ENCODE measurements at places on chromosomes 5 and 9.

- no peaks in the 10 kb centered on the region for H3K4me1 ChIP-seq
- no peak overlapping the region for H3K27ac ChIP-seq
- H3K4me3 ChIP-seq, result no peak overlapping the region
- no peaks in the 10 kb centered on the region for H3K36me3 ChIP-seq
Observed at GRCh38 chr5:134938030-134938429, 29.7 kb upstream of the CATSPER3 start.

GRCh38 chr5:96821260-96821916, 13.6 kb upstream of the ERAP1 start:
- H3K27ac ChIP-seq, result no peak overlapping the region
- H3K4me3 ChIP-seq, result no peak overlapping the region
- no peaks in the 10 kb centered on the region for H3K27me3 ChIP-seq

GRCh38 chr5:102888483-102888882, 133.4 kb downstream of the PAM start:
- DNase-seq, result no peak
- H3K27me3 ChIP-seq, result no peaks in the 10 kb centered on the region
- no peak overlapping the region for H3K27ac ChIP-seq

GRCh38 chr9:97889941-97890887, 32.1 kb downstream of the TRMO start:
- no peak for DNase-seq
- no peaks in the 10 kb centered on the region for H3K4me1 ChIP-seq
- no peaks in the 10 kb centered on the region for H3K36me3 ChIP-seq
- H3K27ac ChIP-seq, result no peak overlapping the region
- no peaks in the 10 kb centered on the region for H3K27me3 ChIP-seq

DNA sequence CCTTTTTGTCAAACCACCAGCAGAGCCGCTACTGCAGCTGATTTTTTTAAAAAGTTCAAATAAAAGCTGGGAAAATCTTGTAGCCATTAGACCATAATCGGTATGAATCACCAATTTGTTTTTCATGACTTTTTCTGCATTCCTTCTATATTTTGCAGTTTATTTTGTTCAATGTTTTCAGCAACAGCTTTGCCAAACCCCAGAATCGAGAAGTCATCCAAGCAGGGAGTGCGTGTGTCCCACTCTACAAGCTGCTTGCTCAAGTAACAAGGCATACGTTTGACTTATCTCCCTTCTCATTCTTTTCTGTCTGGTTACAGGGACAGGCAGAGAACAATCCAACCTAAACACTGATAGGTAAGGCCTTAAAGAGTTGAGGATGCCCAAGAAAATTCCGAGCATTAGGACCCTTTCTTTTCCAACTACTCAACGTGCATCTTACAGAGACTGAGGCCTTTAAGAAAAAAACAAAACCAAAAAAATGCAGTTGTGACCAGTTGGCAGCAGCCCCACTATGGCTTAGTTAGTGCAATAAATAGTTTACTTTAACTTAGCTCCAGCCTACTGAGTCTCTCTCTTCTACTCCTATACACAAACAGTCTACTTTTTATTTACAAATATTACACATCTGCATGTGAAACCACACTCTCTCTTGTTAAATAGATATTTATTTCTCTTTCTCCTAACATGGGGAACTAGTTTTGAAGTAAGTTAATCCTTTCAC, 134.7 kb upstream of the SLIT3 start:
- no peak overlapping the region for H3K27ac ChIP-seq
- DNase-seq, result no peak
- H3K27me3 ChIP-seq, result no peaks in the 10 kb centered on the region
- H3K4me3 ChIP-seq, result no peak overlapping the region
- H3K4me1 ChIP-seq, result no peaks in the 10 kb centered on the region

DNA sequence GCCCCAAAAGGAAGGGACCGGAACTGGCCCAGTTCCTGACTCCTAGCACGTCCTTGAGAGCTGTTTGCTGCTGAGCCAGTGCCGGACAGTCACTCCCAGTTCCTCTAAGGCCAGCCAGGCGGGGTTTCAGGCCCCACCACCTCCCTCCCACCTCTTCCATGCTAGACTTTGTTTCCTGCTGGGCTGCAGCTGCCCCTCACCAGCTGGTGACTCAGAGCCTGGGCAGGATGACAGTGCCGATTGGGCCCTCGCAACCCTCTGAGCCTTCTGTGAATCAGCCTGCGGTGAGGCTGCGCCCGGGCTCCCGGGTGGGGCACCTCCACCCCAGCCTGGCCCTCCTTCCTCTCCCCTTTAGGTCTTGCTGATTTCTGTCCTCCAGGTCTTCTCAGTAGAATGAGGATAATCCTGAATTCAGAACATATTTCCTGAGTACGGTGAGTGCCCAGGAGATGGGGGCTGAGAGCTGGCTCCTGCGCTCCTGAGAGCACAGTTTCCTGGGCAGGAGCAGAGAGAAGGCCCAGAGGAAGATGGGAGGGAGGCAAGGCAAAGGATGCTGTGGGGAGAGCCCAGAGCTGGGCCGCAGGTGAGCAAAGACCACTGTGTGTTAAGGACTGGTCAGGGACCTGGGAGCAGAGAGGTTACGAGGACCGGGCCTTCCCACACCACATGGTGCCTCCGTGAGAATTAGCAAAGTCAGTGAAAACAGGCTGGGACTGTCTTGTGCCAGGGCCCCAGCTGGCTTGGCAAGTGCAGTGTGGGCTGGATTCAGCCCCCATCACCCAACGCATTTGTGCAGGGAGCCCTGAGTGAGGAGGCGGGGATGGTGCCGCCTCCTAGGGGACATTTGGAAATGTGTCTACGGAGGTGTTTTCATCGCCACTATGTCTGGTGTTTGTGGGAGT, 32.9 kb upstream of the STXBP1 start:
- no peak overlapping the region for H3K4me3 ChIP-seq
- H3K4me1 ChIP-seq, result peaks cover 11% of the 10 kb centered on the region
- H3K36me3 ChIP-seq, result no peaks in the 10 kb centered on the region
- H3K27me3 ChIP-seq, result no peaks in the 10 kb centered on the region
- H3K27ac ChIP-seq, result peak overlapping the region; percentile 86

DNA sequence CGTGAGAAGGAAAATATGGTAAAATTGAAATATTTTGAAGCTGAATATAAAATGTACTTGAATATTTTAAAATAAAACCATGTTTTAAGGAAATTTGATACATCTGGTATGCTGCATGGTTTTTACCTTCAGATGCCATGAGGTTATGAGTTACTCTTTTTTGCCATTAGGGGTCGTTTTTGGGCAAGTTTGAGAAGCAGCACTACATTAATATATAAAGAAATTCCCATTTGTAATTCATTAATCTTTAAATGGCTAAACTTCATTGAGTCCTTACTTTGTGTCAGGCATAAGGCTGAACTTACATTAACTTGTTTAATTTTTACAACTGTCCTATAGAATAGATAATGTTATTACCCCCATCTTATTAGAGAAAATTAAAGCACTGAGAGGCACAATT, 152.3 kb downstream of the KDM4C start:
- H3K4me3 ChIP-seq, result no peak overlapping the region
- H3K27ac ChIP-seq, result no peak overlapping the region
- H3K4me1 ChIP-seq, result no peaks in the 10 kb centered on the region
- no peaks in the 10 kb centered on the region for H3K36me3 ChIP-seq
- H3K27me3 ChIP-seq, result no peaks in the 10 kb centered on the region

GRCh38 chr5:93723005-93723404, 18.4 kb downstream of the POU5F2 start:
- no peak for DNase-seq
- no peak overlapping the region for H3K27ac ChIP-seq
- H3K27me3 ChIP-seq, result no peaks in the 10 kb centered on the region
